ENCODE measurements at places on chromosomes 12 and 14. TPM values are rescaled to one million over a fixed set of nuclear protein-coding genes. Genes with fewer than 3 reads are reported as not detected.
A peak's percentile ranks its signal among the peaks of the same experiment; 100 is the strongest.

Gene FLRT2
- not detected for total RNA-seq

Gene PARPBP
- 32.2 TPM for total RNA-seq

Gene GALNT6
- total RNA-seq = 43.1 TPM

Gene CPM
- 0.58 TPM for total RNA-seq

Gene ACSM4
- total RNA-seq = not detected

Gene CCT2
- total RNA-seq = 238 TPM

Gene PRIMA1
- not detected for total RNA-seq

Gene NOS1
- total RNA-seq = not detected

Gene TPPP2
- total RNA-seq = not detected

Gene TSPAN31
- total RNA-seq = 12.9 TPM

Gene IFNG
- 5.0 TPM for total RNA-seq

Gene ANHX
- total RNA-seq = not detected

Gene EIF4B
- 352 TPM for total RNA-seq

Gene CSRP2
- not detected for total RNA-seq

DNA sequence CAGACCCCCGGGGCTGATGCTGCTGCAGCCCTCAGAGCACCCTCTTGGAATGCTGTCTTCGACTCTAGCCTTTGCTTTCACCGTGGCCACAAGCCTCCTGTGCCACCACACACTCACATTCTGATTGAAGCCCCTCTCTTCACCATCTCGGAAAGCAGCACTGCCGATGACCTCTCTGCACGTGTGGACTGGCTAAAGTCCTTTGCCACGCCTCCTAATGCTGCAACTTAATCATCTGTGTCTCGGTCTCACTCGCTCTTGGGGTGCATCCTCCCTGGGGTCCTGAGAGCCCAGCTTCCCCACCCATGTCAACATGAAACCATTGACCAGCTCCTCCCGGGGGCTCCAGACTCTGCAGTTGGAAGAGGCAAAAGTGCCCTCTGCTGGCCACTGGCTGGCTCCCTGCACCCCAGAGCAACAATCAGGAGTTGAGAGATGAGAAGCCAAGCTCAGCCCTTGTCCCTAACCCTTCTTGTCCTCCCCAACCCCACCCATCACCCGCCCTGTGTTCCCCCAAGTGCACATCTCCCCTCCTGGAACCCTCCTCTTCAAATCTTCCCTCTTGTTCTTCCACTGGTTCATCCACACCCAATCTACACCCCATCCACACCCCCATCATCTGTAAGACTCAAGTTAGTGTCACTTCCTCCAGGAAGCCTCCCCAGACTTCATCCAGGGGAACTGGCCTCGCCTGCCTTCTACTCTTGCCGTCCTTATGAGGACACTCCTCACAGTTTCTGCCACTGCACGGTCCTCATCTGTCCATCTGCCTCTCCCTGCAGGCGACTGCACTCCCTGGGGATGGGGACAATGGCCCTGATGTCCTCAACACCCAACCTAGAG, 23.6 kb upstream of the FAM181A start:
- DNase-seq = no peak

- no peak for DNase-seq
These were observed 3.4 kb downstream of the ASCL1 start for GRCh38 chr12:102960766-102961465.

GRCh38 chr12:123705935-123706334, 6.2 kb upstream of the ATP6V0A2 start:
- no peak for DNase-seq

DNA sequence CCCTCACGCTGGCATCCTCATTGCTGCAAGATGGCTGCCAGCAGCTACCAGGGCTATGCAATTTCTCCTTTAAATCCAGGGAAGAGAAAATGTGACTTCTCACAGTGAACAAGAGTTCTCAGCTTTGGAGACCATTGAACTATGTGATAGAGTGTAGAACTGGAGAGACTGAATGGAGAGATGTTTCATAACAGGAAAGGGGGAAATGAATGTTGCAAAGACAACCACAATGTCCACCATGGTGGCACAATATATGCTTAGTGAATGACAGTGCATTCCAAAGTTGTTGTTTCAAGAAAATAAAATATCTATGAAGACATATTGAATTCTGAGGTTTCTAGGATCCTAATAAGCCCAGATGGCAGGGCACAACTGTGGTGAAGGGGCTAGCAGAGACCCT, 13.2 kb upstream of the COCH start:
- no peak for DNase-seq

DNA sequence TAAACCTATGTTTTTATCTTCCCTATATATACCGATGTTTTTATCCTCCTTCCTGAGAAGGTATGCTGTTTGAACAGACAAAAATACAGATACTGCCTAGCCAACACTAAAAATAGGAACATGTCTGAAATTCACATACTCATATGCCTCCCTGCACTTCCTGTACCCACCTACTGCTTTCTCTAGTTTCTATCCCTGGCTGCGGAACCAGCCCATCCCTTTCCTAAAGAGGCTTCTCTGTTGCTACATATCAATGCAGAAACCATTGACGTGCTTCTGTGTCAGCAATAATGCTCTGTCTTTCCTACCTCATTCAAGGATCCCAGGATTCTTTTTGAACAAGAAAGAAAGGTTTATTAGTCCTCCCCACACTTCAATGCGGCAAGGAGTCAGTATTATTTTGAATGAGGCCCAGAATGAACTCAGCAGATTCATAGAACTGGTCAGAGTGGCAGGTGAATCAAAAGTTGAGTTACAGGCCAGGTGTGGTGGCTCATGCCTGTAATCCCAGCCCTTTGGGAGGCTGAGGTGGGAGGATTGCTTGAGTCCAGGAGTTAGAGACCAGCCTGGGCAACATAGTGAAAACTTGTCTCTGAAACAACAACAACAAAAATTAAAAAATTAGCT, 67.8 kb upstream of the NAP1L1 start:
- no peak for DNase-seq

DNA sequence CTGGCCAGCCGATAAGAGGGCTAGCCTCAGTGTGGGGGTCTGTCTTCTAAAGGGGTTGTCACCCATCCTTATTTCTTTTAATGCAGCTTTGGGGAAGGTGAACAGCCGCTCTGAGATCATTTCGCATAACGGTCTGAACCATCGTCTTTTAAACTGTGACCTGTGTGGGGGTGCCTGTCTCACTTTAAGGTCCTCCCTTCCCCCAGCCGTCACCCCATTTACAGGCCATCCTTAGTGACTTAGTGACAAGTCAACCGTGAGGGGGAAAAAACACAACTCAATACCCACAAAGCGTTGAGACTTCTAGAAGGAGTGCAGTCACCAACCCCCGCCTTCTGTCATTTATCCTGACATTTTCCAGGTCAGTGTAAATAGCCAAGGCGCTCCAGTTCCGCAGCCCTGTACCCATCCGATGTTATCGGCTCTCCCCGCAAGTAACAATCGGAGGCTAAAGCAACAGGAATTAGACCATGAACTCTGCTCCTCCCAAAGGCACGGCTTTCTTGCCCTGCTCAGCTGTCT, 505 bp upstream of the DENND5B start:
- DNase-seq = peak; percentile 20

GRCh38 chr14:50936882-50937281, 7.4 kb downstream of the PYGL start:
- no peak for DNase-seq

DNA sequence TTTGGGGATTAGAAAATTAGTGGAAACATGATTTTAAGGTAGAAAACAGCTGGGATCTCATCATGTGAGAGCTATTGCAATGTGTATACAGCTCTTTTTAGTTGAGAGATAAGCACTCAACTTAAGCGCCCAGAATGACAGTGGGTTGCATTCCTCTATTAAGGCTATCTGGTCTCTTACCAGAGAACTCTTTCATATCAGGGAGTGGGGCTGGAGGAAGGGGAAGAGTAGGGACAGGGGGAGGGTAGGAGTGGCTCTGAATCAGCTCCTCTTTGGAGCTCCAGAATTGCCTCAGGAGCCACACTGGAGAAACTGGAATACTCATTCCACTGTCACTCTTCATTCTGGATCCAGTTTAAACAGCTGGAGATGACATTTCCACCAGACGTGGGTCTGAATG, 9.2 kb upstream of the PLEKHG3 start:
- no peak for DNase-seq

DNA sequence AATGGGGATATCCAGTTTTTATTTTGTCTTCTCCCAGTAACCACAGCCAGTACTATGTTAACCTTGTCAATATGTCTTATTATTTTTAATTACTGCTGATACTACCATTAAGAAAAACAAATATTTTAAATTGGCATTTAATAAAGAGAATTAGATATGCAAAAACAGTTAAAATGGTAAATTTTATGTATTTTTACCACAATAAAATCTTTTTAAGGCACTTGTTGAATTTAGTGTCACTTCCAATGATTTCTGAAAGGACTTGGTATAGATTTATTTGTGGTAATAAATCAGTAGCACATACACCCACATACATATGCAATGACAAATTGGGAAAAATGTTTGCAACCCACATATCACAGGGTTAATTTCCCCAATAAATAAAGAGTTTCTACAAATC, 14.0 kb downstream of the CDKN1B start:
- no peak for DNase-seq

- no peak for DNase-seq
These were observed 12.0 kb downstream of the MGP start for GRCh38 chr12:14873440-14874185.

DNA sequence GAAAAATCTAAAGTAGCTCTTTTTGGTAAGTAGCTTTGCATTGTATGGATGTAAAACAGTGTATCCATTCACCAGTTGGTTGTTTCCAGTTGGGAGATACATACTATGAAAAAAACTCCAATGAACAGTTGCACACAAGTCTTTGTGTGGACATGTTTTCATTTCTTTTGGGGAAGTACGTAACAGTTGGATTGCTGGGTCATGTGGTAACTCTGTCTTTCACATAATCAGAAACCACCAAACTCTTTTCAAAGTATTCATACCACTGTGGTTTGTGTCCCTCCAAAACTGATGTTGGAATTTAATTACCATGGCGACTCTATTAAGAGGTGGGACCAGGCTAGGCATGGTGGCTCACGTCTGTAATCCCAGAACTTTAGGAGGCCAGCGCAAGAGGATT, 58.9 kb upstream of the RESF1 start:
- DNase-seq = no peak

GRCh38 chr14:54116972-54117371, 160.3 kb upstream of the BMP4 start:
- DNase-seq = no peak

DNA sequence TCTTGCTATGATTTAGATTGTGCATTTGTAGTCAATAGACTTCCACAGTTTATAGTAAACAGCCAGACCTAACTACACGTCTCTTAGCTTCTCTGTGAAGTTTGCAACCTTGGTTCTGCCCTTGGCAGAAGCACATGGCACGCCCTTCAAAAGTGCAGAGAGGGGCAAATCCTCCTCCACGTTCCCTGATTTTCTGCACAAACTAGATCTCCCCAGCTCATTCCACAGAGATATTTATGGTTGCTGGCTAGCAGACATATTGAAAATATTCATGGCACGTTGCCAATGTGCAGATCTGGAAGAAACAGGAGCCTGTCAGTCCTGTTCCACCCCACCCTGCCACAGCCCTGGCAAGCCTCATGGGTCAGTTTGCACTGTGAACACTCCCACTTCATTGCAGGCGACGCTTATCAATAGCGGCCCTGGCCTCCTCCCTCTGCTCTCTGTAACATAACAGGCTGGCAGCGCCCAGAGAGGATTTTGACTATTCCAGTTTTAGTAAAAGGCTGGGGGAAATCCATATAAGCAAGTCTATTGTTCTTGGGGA, 6.5 kb upstream of the LGALS3 start:
- DNase-seq = no peak

GRCh38 chr14:21536418-21537089, 10.4 kb upstream of the SALL2 start:
- DNase-seq = no peak

DNA sequence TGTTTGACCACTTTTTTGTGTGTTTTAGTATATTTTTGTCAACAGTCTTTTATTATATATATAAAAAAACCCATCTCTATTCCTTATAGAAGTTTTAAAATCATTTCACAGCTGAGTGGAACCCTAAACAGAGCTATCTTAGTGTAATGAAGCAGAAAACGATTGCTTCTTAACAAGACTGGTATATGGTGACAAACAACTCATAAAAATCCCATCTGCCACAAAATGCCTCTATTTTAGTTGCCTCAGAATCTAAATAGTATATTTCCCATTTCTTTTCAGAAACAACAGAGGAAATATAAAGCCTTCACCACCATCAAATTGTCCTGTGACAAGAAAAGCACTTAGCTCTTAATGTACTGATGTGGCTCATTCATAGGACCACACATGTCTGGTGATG, 322.4 kb downstream of the ATP23 start:
- DNase-seq = no peak

DNA sequence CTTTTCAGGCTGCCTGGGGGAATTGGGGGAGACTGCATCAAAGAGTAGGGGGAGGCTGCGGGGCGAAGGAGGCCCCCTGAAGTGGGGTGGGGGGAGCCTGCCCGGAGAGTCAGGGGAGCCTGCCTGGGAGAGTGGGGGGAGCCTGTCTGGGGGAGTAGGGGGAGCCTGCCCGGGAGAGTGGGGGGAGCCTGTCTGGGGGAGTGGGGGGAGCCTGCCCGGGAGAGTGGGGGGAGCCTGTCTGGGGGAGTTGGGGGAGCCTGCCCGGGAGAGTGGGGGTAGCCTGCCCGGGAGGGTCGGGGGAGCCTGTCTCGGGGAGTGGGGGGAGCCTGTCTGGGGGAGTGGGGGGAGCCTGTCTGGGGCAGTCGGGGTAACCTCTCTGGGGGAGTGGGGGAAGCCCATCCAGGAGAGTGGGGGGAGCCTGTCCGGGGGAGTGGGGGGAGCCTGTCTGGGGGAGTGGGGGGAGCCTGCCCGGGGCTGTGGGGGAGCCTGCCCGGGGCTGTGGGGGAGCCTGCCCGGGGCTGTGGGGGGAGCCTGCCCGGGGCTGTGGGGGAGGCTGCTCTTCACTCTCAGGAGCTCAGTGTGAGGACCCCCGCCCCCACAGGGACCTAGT, 6.5 kb upstream of the DEGS2 start:
- DNase-seq = no peak
